ENCODE measurements at places on chromosomes 6 and 20. TPM values are rescaled to one million over a fixed set of nuclear protein-coding genes. Genes with fewer than 3 reads are reported as not detected.

Gene RNF217
- 14.8 TPM for total RNA-seq

Gene SIRPD
- not detected for total RNA-seq

Gene NOTCH4
- total RNA-seq = 2.0 TPM

Gene C6orf120
- 34.0 TPM for total RNA-seq

Gene FRK
- total RNA-seq = 0.91 TPM

DNA sequence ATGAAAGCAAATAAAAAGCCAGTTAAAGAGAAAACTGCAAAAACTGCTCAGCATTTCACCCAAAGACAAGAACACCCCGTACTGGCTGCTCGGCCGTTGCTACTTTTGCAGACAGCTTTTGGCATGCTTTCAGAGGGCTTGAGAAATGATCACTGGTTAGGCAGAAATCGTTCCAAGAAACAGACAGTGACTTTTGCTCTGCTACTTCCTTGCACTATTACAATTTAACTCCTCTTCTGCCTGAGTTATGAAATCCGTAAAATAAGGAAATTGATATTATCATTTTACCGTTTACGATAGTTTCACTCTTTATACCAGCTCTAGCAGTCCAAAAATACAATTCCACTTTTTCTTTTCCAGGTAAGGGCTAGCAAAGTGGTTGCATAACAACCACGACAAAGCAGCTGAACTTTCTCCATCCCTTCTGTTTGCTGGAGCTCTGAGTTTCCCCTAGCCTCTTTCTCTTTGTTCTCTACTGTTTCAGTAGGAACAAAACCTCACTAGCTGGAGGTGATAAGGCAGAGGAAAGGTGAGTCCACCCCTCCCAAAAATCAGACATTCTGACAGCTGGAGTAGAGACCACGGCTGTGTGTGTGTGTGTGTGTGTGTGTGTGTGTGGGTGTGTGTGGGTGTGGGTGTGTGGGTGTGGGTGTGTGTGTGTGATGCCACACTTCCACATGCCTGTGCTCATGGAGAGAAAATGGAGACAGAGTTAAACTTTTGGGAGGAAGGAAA, 191.8 kb upstream of the RREB1 start:
- no peak for DNase-seq

DNA sequence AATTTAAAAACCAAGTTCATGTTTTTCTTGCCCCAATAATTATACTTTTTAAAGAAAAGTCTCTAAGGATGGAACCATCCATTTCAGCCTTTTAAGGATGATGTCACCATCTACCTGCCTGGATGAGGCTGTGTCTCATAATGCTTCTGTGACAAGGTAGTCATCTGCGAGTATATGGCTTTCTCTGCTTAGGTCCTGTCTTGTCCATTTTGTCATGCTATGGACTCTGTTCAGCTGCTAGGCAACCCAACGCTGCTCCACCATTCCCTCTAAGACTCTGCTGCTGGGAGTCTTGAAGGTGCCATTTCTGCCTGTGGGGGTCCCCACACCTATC, 459.8 kb upstream of the RUNX2 start:
- no peak for DNase-seq

Gene ATP9A
- 3.2 TPM for total RNA-seq

Gene LY6G6D
- not detected for total RNA-seq

Gene MUCL3
- total RNA-seq = not detected

Gene MAK
- total RNA-seq = not detected

GRCh38 chr20:62129731-62130531, 7.7 kb downstream of the LSM14B start:
- DNase-seq = no peak

DNA sequence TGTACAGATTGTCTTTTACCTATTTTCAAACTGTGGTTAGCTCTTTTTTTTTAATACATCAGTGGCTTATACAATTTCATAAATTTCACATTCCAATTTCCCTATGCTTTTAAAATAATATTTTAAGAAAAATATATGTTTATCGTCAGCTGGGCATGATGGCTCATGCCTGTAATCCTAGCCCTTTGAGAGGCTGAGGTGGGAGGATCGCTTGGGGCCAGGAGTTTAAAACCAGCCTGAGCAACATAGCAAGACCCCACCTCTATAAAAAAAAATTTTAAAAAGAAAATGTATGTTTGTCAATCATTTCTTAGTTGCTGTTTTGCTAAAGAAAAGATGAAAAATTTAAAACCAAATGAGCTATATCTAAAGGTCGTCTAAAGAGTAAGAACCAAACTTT, 3.4 kb downstream of the GJA1 start:
- no peak for DNase-seq

DNA sequence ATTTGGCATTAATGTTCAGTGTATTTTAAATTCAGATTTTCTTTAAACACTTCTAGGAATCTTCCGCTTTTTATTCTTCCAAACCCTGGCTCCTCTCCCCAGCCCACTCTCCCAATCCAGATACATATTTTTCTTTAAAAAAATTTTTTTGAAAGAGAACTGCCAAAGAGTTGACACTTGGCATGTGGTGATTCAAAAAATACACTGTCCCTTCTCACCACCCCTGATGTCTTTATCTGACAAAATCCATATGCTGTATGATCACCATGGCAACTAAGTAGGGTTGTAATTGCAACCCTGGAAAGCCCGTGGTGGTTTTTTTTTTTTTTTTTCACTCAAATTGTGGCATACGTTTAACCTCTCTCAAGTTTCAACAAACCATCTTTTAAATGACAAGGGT, 355.8 kb upstream of the SASH1 start:
- DNase-seq = no peak

Gene CLVS2
- total RNA-seq = not detected

Gene TGM3
- 5.3 TPM for total RNA-seq

- DNase-seq = no peak
These were observed 487.5 kb downstream of the EPM2A start for GRCh38 chr6:145247692-145248419.

GRCh38 chr6:6546318-6547109, 42.0 kb upstream of the LY86 start:
- no peak for DNase-seq

Gene BMP7
- not detected for total RNA-seq

Gene SIRPB1
- total RNA-seq = not detected

Gene ASIP
- not detected for total RNA-seq

DNA sequence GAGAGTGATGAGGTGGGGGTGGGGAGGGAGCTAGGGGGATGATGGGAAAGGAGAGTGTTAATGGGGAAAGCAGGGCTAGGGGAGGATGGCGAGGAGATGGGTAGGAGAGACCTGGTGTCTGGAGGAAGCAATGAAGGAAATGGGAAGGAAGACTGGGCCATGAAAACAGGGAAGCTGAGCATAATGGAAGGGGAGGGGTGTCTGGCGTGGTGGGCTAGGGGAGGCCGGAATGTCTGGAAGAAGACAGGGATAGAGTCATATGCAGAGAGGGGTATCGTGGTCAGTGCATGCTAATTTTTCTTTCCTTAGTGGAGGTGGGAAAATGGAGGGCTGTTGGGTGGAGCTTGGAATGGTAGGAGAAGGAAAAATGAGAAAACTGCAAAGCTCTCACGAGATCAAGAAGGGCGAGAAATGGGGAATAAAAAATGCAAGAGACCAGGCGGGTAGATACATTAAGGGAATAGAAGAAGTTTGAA, 423 bp downstream of the KLHDC3 start:
- DNase-seq = peak; percentile 20

DNA sequence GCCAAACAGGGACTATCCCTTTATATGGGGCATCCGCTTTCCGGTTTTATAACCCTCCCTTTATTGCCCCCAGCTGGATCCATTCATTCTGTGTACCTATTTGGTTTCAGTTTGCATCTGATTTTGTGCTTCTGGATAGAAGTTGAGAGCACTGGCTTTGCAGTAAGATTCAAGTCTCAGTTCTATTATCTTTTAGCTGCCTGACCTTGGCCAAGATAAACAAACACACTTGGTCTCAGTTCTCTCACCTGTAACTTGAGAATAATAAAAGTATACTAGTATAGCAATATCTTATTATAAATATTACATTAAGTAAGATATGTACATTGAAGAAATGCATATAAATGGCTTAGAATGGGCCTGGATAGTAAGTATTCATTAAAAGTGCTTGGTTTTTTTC, 182.4 kb upstream of the TSHZ2 start:
- no peak for DNase-seq

- DNase-seq = no peak
These were observed 72.4 kb upstream of the SYNJ2 start for GRCh38 chr6:157909282-157909664.

DNA sequence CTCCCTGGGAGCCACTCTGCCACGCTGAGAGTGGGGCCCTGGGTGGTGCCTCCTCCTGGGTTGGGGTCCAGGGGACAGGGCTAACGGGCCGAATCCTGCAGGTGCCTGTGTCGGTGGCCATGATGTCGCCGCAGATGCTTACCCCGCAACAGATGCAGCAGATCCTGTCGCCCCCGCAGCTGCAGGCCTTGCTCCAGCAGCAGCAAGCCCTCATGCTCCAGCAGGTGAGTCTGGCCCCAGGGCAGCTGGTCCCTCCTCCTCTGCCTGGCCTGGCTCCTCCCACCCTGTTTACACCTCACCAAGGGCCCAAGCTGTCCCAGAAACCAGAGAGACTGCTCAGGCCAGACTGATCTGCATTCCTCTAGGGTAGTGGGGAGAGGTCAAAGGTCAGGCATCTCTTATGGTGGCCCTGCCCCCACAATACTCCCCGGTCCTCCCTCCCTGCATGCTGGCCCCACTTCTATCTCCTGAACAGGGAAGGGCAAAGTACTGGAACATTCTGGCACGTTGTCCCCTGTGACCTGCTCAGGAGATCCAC, 38.6 kb downstream of the FOXP4 start:
- DNase-seq = no peak

- DNase-seq = no peak
These were observed 699.2 kb downstream of the DOK5 start for GRCh38 chr20:55174635-55175034.

Gene DEFB118
- total RNA-seq = not detected

Gene SLC22A2
- not detected for total RNA-seq

Gene ADRM1
- 361 TPM for total RNA-seq

- DNase-seq = no peak
These were observed 14.1 kb upstream of the TFAP2D start for GRCh38 chr6:50699051-50699775.

DNA sequence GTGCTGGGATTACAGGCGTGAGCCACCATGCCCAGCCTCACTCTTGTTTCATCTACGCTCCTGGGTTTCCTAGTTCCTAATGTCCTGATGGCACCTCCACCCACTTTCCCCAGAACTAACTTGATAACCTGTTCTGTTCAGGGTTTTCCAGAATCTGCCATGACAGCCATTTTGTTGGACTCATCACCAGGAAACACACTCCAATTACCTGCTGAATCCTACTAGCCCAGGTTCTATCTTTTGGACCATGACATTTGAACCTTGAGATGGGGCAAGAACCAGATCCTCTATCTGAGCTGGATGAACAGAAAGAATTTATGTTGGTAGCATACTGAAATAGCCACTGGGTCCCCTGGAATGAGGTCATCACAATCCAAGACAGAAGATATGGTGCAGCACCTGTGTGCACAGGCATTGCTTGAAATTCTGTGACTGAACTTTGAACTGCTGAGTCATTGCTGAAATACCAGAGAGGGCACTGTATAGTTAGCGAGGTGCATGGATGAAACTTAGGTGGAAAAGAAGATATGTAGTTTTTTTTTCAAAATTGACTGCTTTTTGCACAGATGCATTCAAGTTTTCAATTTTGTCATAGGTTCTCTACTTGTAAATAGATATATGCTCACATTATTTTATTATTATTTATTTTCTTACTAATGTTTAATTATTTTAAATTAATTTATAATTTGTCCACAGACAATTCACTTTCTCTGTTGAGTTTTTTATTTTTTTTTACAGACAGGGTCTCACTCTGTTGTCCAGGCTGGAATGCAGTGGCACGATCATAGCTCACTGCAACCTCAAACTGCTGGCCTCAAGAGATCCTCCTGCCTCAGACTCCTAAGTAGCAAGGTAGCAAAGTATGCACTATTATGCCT, 42.8 kb upstream of the TASP1 start:
- DNase-seq = no peak

GRCh38 chr6:35498422-35499067, 1.7 kb upstream of the TEAD3 start:
- DNase-seq = no peak

- DNase-seq = no peak
These were observed 35.2 kb upstream of the EEF1E1 start for GRCh38 chr6:8137529-8137939.

DNA sequence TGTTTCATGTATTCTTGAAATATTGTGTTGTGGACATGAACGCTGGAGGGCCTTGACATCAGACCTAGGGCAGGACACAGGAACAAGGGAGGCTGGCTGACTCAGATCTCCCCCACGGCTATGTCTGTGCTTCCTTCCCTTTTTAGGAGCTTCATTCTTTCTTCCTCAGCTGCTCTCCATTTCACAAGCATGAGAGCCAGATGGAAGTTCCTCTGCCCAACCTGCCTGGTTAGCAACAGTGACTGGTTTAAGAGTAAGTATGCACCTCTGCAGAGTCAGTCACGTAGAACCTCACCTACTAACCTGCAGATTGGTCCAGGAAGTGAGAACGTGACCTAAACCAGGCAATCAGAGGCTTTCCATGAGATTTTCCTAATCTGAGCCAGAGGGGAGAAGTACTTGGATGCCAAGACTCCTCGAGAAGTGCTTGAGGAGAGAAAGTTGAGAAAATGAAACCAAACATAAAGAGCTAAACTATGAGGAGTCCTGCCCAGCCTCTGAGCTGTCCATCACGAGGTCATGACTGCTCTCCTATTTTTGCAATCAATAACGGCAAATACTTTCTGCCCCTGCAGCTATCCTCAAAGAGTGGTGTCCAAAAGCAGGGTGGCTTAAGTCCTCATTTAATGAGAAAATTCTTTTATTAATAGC, 465.2 kb upstream of the CITED2 start:
- DNase-seq = no peak

GRCh38 chr6:142838821-142839685, 105.9 kb downstream of the HIVEP2 start:
- no peak for DNase-seq

GRCh38 chr20:15674253-15675060, 898.8 kb downstream of the KIF16B start:
- no peak for DNase-seq

DNA sequence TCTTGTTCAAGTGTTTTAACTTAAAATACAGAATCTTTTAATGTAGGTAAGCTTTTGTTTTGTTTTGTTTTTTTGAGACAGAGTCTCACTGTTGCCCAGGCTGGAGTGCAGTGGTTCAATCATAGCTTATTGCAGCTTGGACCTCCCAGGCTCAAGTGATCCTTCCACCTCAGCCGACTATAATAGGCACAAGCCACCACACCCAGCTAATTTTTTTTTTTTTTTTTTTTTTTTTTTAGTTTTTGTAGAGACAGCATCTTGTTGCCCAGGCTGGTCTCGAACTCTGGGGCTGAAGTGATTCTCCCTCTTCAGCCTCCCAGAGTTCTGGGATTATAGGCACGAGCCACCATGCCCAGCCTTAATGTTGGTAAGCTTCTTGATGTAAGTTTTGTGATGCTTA, 3.3 kb downstream of the EFHC1 start:
- peak; percentile 70 for DNase-seq

DNA sequence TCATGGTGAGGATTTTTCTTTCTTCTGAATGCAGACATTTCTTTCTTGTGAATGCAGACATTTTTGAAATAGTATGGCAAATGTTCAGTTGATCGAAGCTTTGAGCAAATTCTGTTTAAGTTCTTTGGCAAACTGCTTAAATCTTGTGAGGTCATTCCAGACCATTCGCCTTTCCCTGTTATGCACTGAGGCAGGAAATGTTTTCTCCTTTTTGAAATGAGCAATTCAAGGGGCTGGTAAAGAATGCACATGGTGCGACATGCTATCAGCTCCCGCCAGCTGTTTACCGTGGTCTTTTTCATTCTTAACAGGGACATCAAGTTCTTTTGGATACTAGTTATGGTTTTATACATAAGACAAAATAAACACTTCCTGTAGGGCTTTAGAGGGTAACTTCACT, 112.0 kb upstream of the CCN2 start:
- DNase-seq = no peak

All from SJSA1 (cell line).